Esophagus muscularis mucosa (tissue), 4 donors: ENCODE measurements at places on chromosomes 5 and 9. TPM values are rescaled to one million over a fixed set of nuclear protein-coding genes. Genes with fewer than 3 reads are reported as not detected.

DNA sequence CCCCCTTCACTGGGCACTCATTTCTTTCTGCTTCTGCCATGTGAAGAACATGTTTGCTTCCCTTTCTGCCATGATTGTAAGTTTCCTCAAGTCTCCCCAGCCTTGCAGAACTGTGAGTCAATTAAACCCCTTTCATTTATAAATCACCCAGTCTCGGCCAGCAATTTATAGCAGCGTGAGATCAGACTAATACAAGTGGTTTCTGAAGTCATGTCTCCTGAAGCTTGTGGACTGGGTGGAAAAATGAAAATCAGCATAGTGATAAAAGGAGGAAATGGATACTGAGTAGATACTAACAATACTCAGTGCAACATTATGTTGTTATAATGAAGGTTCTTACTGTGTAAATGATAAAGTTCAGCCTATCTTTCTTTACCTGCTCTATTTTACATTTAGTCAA lies 35.1 kb downstream of the NNT start:
- no peak overlapping the region for H3K27ac ChIP-seq
- peaks cover 57% of the 10 kb centered on the region for H3K4me1 ChIP-seq
- H3K4me3 ChIP-seq, result no peak overlapping the region
- no peaks in the 10 kb centered on the region for H3K27me3 ChIP-seq
- peaks cover 14% of the 10 kb centered on the region for H3K36me3 ChIP-seq
- DNase-seq, result no peak

- no peak for DNase-seq
- H3K27ac ChIP-seq, result no peak overlapping the region
- H3K4me3 ChIP-seq, result no peak overlapping the region
- no peaks in the 10 kb centered on the region for H3K27me3 ChIP-seq
- no peaks in the 10 kb centered on the region for H3K36me3 ChIP-seq
These were observed 7.3 kb upstream of the HNRNPAB start for GRCh38 chr5:178196986-178197385.

DNA sequence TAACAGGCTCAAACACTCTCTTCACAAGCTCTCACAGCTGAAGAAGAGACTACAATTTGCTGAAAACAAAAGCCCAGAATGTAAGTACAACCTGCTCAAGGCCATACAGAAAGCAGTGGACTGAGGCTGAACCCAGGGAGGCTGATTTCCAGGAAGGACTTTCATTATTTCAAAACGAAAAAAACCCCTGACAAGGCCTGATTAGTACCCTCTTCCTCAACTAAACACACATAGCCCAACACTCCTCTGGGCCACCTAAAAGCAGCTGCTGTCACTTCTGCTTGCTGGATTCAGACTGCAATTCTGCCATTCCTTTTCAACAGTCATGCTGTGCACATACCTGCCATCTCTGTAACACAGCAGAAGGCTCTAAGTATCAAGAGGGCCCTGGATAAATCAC lies 18.2 kb downstream of the NRG2 start:
- no peak overlapping the region for H3K4me3 ChIP-seq
- H3K4me1 ChIP-seq, result peaks cover 45% of the 10 kb centered on the region
- no peaks in the 10 kb centered on the region for H3K27me3 ChIP-seq
- H3K27ac ChIP-seq, result no peak overlapping the region
- H3K36me3 ChIP-seq, result no peaks in the 10 kb centered on the region

Gene SNCAIP
- 2.8 TPM for total RNA-seq

DNA sequence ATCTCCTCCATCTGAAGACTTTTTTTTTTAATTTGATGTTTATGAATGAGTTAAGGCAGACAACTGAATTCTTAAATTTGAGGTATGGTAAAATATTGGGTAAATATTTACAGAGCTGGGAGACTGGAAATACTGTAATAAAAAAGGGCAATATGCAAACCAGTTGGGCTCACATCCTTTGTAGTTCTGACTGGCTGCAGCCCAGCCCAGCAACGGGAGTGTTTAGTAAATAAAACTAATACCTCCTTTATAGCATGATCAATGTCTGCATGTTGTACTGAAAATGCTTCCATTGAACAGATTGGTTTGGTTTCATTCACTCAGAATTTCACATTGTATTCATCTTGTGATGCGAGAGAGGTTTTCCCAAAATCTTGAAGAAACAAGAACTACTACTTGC lies 365.0 kb downstream of the DMRT2 start:
- DNase-seq, result no peak
- H3K27ac ChIP-seq, result no peak overlapping the region
- no peaks in the 10 kb centered on the region for H3K27me3 ChIP-seq

DNA sequence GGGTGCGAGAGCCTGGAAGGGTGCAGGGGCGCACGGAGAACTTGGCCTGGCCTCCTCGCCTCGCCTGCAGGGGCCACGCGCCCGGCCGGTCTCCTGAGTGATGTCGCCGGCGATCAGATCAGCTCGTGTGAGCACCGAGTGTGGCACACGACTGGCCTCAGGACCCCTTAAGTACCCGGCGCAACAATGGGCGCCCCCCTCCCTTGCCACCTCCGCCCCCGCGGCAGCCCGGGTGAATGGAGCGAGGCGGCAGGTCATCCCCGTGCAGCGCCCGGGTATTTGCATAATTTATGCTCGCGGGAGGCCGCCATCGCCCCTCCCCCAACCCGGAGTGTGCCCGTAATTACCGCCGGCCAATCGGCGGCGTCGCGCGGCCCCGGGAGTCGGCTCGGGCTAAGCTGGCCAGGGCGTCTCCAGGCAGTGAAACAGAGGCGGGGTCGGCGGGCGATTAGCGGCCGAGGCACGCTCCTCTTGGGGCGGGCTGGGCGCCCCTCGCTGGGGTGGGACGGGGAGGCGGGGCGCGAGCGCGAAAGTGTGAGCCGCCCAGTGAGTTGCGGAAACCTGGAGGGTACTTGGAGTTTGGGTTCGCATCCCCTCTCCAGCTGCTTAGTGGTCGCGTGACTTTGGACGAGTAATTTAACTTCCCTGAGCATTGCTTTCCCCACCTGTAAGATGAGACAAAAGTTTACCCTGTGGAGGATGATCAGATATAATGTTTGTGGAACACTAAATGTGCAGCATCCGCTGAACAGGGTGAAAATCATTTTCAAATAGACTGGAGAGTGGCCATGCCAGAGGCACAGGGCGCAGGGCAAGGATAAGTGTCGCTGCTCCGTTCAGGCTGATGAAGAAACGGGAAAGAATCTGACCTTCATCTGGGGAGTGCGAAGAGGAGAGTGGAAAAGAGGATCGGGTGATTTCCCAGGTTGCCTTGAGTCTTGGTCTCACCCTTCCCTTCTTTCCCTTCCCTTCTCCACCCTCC lies at the start of gene NEUROG1:
TSS of gene NEUROG1 (minus strand) at position 145 of the 982 bp plus-strand sequence. CDS start 274 bp downstream, outside the sequence.
- no peak within 1 kb of the TSS for H3K4me3 ChIP-seq
- H3K27ac ChIP-seq, result no peak within 1 kb of the TSS
- H3K4me1 ChIP-seq, result peaks cover 19% of the 10 kb centered on the region
- DNase-seq, result no peak

Gene HK3
- 9.6 TPM for total RNA-seq

DNA sequence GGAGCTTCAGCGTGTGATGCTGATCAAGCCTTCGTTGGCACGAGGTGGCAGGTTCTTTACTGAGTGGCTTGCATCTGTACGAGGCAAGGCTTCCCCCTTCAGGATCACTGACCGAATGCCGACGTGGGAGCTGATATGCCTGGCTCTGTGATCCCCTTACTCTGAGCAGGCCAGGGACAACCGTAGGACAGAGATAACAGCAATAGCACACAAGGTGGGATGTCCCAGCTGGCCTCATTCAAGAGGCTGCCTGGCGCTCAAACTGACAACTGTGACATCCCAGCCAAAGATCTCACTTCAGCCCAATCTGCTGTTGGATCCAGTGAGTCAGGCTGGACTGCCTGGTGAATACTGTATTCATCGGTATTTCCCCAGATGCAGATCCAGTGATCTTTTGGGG lies 199.4 kb upstream of the PANK3 start:
- H3K27me3 ChIP-seq, result no peaks in the 10 kb centered on the region
- DNase-seq, result no peak

- H3K4me3 ChIP-seq, result no peak overlapping the region
- no peaks in the 10 kb centered on the region for H3K4me1 ChIP-seq
- H3K36me3 ChIP-seq, result no peaks in the 10 kb centered on the region
- no peak for DNase-seq
- no peak overlapping the region for H3K27ac ChIP-seq
These were observed 244.8 kb downstream of the PBX3 start for GRCh38 chr9:125991886-125992529.

GRCh38 chr9:19173598-19174125 lies 46.4 kb upstream of the PLIN2 start:
- no peaks in the 10 kb centered on the region for H3K27me3 ChIP-seq
- H3K4me3 ChIP-seq, result no peak overlapping the region
- no peak overlapping the region for H3K27ac ChIP-seq
- no peak for DNase-seq
- H3K36me3 ChIP-seq, result no peaks in the 10 kb centered on the region

GRCh38 chr9:136936645-136937170 lies 7.8 kb downstream of the FBXW5 start:
- H3K36me3 ChIP-seq, result peaks cover 37% of the 10 kb centered on the region
- peaks cover 3% of the 10 kb centered on the region for H3K4me1 ChIP-seq
- no peak overlapping the region for H3K4me3 ChIP-seq
- H3K27me3 ChIP-seq, result no peaks in the 10 kb centered on the region
- no peak overlapping the region for H3K27ac ChIP-seq
- no peak for DNase-seq

DNA sequence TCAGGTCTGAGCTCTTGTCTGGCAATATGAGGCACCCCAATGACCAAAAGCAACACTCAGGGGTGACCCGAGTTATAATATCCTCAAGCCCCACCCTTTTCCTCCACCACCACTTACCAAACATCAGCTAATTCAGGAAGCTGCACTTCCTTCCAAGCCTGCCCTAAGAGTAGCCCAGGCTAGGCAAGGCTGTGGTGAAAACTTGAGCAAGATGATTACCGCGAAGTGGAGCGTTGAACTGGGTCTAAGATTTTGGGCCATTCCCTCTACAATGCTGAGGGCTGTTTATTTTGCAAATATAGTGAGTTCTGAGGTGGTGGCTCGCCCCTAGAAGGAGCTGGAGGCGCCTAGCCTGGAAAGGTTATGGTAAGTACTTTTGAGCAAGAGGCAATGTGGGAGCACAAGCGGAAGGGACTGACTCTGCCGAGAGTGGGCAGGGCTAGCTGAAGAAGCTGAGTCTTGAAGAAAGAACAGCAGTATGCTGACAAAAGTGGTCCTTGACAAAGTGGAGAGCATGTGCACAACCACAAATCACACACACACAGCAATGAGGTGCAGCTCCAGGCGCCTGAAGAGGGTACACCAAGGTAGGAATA lies at the start of gene HK3:
TSS of gene HK3 (minus strand) at position 51 of the 596 bp plus-strand sequence. CDS start 3,187 bp downstream, outside the sequence.
- no peaks in the 10 kb centered on the region for H3K27me3 ChIP-seq
- H3K4me1 ChIP-seq, result no peaks in the 10 kb centered on the region
- no peak within 1 kb of the TSS for H3K27ac ChIP-seq
- peaks cover 9% of the 10 kb centered on the region for H3K36me3 ChIP-seq

Gene SPINK13
- not detected for total RNA-seq

GRCh38 chr5:126402621-126403555 lies 20.3 kb upstream of the GRAMD2B start:
- H3K27me3 ChIP-seq, result no peaks in the 10 kb centered on the region
- no peak for DNase-seq
- H3K4me1 ChIP-seq, result peaks cover 47% of the 10 kb centered on the region

Gene CYLC2
- not detected for total RNA-seq

- H3K27me3 ChIP-seq, result no peaks in the 10 kb centered on the region
- H3K36me3 ChIP-seq, result no peaks in the 10 kb centered on the region
- no peaks in the 10 kb centered on the region for H3K4me1 ChIP-seq
- no peak for DNase-seq
- H3K27ac ChIP-seq, result no peak overlapping the region
- no peak overlapping the region for H3K4me3 ChIP-seq
These were observed 412.4 kb upstream of the C9orf72 start for GRCh38 chr9:27985714-27986113.

DNA sequence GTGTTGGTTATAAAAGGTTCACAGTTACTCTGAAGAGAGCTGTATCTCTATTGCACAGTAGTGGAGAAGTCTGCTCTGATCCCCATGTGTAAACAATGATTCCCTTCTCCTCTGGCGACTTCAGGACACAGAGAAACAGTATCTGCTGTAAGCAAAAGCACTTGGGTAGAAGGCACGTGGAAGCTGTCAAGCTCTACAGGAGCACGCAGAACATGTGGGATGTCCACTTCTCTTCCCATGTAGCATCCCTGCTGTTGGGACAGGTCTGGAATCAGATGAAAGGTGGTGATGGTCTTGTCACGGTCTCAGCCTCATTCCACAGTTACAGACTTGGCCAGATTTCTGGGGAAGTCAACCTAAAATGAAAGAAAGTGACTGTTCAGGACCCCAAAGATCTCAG lies 9.4 kb upstream of the MAPK9 start:
- no peak overlapping the region for H3K4me3 ChIP-seq
- no peaks in the 10 kb centered on the region for H3K4me1 ChIP-seq
- DNase-seq, result no peak
- H3K27ac ChIP-seq, result no peak overlapping the region
- peaks cover 12% of the 10 kb centered on the region for H3K36me3 ChIP-seq

DNA sequence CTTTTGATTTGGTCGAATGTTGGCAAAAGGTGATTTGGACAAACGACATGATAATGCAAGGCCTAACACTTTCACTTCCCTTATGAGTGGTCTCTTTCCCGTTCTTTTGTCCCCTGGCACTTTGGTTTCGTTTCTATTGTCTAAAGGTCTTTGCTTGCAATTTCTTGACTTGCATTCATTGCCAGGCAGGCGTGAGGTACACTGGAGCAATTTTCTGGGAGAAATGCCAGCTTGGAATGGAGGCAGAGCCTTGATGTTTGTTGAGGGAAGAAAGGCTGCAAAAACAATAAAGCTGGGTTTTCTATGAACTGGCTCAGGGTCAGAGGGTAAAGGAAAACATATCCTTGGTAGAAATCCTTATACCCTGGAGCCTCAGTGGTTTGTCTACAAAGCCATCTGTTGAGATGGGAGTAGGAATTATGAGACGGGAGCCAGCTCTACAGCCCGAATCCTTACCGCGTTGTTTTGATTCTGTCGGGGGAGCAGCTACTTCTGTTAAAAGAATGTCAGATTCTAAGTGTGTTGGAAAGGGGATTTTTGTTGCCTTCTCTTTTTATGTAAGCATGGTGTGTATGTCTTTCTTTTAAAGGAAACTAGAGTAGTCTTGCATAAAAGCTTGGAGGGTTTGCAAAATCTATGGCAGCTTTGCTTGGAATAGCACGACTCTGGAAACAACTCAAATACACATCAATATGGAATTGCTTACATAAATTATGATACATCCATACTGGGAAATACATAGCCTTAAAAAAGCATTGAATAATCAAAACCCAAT lies 158.9 kb downstream of the RMI1 start:
- peaks cover 20% of the 10 kb centered on the region for H3K4me1 ChIP-seq
- peaks cover 45% of the 10 kb centered on the region for H3K27me3 ChIP-seq
- H3K4me3 ChIP-seq, result no peak overlapping the region
- DNase-seq, result no peak
- H3K36me3 ChIP-seq, result no peaks in the 10 kb centered on the region

DNA sequence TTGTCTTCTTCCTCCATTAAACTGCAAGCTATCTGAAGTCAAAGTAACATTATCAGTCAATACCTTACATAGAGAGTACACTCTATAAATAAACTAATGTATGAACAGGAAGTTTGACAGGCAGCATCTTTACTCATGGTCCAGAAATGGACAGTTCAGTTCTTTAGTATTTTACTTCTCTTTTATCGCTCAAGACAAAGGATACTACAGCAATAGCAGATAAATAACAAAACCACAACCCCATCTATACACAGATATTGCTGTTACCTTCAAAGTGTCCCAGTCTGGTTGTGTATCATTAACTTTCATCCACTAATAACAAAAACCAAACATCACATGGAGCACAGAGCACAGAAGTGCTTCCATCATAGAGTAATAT lies 46.4 kb downstream of the SEMA5A start:
- no peak for DNase-seq
- H3K4me3 ChIP-seq, result no peak overlapping the region
- no peaks in the 10 kb centered on the region for H3K27me3 ChIP-seq
- no peaks in the 10 kb centered on the region for H3K36me3 ChIP-seq
- H3K4me1 ChIP-seq, result no peaks in the 10 kb centered on the region

- no peaks in the 10 kb centered on the region for H3K4me1 ChIP-seq
- H3K36me3 ChIP-seq, result no peaks in the 10 kb centered on the region
- H3K27me3 ChIP-seq, result no peaks in the 10 kb centered on the region
- no peak overlapping the region for H3K4me3 ChIP-seq
These were observed 169.3 kb downstream of the SEMA5A start for GRCh38 chr5:9376363-9377117.
